ENCODE measurements at places on chromosomes 4 and X.

- DNase-seq, result no peak
These were observed 1068.8 kb downstream of the ARAP2 start for GRCh38 chr4:35175487-35175886.

DNA sequence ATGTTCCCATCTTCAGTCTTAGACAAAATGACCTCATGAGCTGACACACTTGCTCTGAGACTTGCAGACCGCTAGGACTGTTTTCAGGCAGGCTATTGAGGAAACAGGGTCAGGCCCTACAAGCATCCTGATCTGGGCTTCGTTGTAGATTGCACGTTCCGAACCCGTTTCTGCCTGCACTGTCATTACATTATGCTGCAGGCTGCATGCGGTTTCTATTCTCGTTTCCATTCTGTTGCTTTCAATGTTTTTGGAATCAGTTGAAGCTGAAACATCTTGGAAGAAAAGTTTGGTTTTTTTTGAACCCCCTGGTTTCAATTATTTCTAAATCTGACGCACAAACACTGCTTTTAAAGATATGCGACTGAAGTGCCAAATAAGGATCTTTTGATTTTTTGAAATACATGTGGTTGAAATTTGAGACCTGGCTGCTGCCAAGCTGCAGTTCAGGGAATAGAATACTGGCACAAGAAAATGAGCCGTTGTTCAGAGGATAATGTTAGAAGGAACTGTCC, 716.1 kb upstream of the INTU start:
- DNase-seq, result no peak

DNA sequence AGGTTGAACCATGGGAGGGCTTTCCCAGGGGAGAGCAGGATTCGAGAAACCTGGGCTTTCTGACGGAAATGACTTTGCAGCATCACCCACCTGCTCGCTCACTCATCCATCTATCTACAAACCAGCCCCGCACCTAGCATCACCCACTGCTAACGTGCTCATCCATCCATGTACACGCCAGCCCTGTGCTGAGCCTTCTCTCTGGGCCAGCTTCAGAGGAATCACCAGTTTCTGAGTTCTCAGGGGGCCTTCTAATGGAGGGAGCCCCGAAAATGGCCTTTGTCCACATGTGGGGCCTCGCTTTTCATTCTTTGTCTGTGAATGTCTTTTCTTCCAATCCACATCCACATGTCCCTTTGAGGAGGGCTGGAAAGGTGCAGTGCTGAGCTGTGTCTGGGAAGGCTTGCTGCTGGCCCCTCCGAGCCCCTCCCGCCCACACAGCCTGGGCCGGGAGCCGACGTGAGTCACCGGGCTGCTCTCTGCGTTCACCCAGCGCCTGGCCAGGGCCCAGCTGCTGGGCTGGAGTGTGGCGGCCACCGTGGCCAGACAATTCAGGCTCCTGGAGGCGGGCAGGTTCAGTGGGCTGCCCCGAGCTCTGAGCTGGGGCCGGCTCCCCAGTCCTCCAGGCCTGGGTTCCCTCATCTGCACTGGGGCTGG, 14.7 kb downstream of the SORCS2 start:
- DNase-seq, result no peak

DNA sequence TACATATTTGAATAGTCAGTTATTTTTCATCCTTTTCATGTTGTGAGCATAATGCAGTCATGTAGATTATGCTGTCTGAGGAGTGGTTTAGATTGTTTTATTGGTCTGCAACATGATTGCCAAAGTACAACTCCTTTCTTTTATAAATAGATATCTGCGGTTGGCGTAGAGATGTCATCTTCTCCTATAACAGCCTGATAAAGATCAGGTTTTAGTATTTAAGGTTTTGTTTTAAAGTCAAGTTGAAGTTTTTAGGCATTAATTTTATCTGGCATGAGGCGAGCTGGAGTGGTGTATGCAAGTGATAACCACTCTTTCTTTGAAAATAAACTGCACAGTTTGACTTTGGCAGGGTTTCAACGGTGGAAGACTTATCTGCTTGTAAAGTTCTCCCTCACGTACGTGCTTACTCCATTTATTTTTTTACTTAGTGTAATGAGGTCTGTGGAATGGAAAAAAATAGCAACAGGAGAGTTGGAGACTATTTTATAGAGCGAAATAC, 126.3 kb downstream of the FBXO8 start:
- DNase-seq, result no peak

DNA sequence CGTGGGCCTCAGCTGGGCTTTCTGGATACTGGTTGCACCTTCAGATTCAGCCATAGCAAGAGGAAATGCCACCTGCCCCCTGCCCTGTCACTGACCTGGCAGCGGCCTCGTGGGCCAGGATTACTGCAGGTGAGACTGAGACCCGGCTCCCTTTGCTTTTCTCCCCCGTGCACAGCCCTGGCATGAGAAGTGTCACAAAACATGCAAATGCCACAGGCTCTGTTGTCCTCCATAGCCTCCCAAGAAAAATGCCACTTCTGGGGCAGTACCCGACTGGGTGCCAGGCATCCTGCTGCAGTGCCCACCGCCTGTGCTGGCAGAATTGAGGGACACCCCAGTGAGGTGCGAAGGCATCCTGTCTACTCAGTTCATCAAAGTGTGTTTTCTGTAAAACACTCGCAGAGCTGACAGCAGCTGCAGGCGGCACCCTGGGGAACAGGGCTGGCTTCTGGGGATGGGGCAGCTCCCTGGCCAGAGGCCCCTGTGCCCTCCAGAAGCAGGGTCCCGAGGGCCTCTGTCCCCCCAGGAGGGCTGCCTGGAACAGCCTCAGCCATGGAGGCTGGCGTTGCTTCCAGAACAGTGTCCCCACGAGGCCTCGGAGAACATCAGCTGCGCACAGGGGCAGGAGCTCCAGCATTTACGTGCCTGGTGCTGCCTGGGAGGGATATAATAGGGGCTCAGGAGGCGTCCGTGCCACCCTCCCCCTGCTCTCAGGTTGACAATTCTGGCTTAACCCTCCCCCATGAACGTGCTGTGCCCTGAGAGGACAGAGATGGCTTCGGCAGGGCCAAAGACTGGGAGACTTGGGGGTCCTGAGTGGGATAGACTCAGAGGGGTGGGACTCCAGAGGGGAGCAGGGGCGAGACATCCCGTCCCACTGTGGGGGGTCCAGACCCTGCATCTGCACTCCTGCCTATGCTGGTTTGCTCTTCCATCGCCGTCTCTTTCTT, 99.5 kb upstream of the NKX1-1 start:
- DNase-seq, result no peak

GRCh38 chr4:173013232-173013930, 155.2 kb upstream of the GALNT7 start:
- peak; percentile 19 for DNase-seq

GRCh38 chr4:153324046-153324445, 20.4 kb upstream of the MND1 start:
- DNase-seq, result no peak

DNA sequence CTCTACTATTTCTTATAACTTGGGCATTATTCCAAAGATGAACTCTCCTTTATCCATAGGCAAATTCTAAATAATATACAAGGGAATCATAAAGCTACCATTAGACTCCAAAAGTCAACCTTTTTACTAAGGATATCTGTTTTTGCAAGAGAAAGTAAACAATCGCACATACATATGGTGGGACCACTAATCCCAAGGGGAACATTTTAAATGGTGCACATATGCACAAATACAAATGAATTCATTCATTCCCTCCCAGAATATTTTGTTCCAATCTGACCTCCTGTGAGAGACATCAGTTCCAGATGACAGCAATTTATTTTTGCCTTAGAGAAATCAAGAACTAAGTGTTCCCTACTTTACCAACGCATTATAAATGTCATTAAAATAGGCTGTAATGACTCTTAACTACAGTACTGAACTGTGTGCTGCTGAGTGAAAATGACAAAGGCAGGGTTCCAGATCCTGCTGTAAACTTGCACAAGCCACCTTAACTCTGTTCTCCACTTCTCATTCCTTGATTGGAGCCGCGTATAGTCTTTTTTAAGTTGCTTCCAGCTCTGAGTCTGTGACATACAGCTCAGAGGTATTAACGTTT, 2.0 kb downstream of the DHX15 start:
- no peak for DNase-seq

DNA sequence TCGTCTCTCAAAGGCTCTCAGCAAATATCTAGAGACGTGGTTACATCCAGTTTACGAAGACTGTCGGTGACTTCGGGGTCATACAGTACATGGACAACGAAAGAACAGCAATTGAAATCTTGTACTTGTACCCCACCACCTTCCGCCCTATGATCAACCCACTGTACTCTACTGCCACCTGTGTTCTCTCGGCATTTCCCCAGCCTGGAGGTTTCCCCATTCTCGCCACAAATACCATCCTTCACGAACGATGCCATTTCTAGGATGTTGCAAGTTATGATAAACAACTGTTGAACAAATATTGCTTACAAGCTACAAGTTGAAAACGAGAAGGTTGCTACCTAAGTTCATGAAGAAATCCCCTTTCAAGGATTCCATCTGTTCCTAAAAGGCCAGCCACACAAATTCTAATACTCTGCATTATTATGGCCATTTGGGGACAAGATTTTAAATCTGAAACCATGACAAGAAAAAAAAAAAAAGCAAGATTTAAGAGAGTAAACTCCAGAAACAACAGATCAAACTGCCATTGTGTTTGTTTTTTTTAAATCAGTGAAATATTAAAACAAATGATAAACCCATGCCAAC, 1.6 kb downstream of the APBB2 start:
- no peak for DNase-seq

DNA sequence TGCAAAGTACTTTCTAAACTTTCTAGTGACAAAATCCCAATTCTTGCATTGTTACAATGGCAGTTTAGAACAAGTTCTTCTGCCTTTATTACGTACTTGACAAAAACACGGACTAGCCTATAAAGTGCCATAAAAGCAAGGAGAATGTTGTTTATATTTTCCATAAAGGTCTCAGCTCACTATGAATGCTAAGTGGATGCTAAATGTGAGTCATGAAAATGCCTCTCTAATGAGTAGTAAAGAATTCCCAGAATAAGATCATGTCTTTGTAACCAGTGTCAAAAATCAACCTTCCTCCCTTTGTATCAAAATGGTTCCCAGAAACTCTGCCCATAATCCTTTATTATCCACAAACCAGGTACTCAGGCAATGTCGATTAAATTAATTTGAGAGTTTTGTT, 539.8 kb upstream of the SLIT2 start:
- DNase-seq, result no peak

DNA sequence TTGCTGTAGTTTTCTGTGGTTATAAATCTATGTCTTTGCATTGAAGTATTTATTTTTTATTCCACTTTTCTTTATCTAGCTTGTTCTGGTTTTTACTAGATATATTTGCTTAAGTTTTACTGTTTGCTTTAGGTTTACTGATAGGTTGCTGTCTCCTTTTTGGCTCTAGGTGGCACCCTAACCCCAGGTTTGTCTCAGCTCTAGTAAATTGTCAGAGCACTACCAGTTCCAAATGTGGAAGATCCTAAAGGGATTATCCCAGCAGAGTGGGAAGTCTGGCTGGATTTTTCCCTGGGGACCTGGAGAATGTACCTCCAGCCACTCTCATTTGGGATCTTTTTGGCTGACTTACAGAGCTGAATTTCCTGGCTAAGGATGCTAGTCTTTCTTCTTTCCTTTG, 106.1 kb downstream of the PBDC1 start:
- peak; percentile 2 for DNase-seq

DNA sequence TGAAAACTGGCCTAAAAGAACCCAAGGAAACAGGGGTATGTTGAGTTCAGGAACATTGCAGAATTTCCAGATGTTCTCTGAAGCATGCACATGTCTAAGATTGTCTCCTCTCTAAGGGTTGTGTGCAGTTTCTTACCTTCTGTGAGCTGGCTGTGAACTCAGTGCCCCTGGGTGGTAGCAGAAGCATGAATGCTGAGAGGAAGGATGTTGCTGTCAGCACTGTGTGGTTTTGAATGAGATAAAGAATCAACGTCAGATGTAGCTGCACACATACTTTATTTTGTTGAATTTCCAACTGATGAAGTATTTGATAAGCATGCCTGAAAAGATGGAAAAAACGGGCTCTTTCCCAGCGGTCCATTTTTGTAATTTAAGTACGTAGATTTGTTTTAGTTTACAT, 23.8 kb upstream of the CD38 start:
- DNase-seq, result no peak

- no peak for DNase-seq
These were observed 50.4 kb downstream of the FHIP1A start for GRCh38 chr4:151459375-151459774.

DNA sequence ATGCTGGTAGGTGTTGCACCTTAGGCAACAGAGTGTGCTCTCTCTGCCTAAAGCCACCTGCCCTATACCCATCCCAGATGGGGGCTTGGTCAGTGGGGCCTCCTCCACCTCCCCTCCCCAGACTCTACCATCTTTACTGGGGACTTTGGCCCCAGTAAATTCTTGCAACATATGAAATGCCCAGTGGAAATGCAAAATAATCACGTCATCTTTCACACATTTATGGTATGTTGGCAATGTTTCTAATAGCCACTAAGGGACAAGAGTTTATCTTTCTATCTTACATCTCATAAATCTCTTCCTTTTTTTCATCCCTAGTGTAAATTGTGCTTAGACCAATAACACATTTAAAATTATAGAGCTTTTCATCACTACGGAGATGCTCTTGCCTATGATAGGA, 103.0 kb upstream of the MAML3 start:
- DNase-seq, result no peak

- no peak for DNase-seq
These were observed 102.1 kb downstream of the CPZ start for GRCh38 chr4:8694651-8695151.

GRCh38 chr4:157315968-157316367, 95.4 kb downstream of the GRIA2 start:
- DNase-seq, result no peak

DNA sequence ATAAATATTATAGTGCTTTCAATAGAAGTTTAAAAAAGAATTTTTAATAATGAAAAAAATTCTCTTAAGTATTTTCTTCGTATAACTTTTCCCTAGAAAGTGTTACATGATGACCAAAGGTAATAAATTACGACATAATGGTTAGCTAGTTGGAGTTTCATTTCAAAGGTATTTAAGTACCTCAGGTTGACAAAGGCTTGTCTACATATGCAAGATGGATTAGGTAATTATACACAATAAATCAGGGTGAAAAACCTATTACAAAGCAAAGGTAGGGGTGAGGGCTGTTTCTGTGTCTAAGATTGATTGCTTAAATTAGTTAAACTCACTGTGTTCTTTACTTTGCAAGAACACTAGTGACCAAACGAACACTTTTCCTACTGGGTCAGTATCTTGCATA, 508.5 kb upstream of the FAT1 start:
- no peak for DNase-seq

DNA sequence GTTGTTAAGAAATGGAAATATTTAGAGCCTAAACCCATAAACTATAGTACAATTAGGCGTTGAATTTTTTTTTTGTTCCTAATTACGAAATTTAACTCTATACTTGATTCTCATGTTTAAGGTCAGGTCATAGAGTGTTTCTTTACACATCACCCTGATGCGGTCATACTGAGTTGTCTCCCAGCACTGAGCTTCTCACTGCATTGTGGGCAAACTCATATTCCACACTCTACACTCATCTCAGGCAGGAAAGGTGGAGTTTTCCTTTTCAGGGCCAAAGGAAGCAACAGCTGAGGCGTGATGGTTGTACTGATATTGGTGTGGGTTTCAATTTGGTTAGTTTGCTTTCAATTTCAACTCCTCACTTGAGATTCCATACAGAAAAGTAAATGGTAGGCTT, 75.4 kb downstream of the FAT4 start:
- DNase-seq, result no peak

Measured in activated CD4-positive, alpha-beta T cell treated with anti-CD3 and anti-CD28 coated beads for 24 hours (primary cell).